ENCODE measurements at places on chromosomes 4 and X.

DNA sequence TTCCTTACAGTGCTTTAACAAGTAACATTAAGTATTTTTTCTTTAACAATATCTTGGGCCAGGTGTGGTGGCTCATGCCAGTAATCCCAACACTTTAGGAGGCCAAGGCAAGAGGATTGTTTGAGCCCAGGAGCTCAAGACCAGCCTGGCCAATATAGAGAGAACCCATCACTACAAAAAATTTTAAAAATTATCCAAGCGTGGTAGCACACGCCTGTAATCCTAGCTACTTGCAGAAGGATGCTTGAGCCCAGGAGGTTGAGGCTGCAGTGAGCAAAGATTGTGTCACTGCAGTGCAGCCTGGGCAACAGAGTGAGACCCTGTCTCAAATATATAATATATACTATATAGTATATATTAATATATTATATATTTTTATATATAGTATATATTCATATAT, 162.2 kb downstream of the ZNF674 start:
- DNase-seq = no peak

- no peak for DNase-seq
These were observed 59.3 kb downstream of the IRF2 start for GRCh38 chr4:184415071-184415470.

GRCh38 chr4:39706334-39706733, 8.4 kb downstream of the UBE2K start:
- no peak for DNase-seq

- no peak for DNase-seq
These were observed 66.0 kb upstream of the C4orf54 start for GRCh38 chr4:99723612-99724011.

- DNase-seq = peak; percentile 40
These were observed 31.8 kb upstream of the IQSEC2 start for GRCh38 chrX:53312946-53313727.

GRCh38 chrX:75957107-75957610, 172.1 kb upstream of the MAGEE2 start:
- DNase-seq = no peak

DNA sequence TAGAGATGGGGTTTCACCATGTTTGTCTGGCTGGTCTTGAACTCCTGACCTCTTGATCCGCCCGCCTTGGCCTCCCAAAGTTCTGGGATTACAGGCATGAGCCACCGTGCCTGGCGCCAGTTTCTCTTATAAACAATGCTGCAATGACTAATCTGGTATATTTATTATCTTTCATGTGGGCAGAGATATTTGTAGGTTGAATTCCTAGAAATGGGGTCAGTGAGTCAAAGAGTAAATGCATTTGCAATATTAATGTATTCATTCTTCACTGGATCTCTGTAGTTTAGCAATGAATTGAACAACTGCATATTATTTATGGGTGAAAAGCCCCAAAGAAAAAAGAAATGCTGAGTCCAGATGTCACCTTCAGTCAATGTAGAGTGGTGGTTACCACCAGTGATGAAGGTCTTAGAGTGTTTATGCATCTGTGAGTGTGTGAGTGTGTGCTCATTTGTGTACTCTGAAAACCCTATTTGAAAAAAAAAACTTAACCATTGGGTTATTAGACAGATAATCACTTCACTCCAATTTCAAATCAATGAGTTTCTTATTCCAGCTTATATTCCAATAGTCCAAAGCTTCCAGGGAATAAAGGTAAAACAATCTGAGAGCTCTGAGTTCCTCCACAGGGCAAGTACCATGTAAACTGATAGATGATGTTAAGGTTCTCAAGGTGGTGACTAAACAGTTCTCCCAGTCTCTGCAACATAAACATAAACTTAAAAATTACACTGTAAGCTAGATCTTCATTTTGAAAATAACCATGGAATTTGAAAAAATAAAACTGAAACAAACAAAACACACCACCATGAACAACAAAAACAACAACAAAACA, 22.6 kb upstream of the CD38 start:
- DNase-seq = peak; percentile 27

DNA sequence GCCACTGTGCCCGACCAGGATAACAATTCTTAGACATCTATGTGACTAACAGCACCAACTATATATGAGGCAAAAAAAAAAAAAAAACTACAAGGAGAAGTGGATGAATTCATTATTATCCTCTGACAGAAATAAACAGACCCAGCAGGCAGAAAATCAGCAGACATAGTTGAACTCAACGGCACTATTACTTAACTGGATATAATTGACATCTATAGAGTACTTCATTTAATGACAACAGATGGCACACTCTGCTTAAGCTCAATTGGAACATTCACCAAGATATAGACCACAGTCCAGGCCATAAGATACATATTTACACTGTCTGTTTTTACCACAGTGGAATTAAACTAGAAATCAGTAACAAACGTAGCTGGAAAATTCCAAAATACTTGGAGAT, 13.3 kb downstream of the CLDN22 start:
- DNase-seq = no peak

- DNase-seq = no peak
These were observed 12.7 kb downstream of the DCAF16 start for GRCh38 chr4:17797808-17798207.

- DNase-seq = no peak
These were observed 51.2 kb downstream of the DCUN1D4 start for GRCh38 chr4:51894059-51894645.

DNA sequence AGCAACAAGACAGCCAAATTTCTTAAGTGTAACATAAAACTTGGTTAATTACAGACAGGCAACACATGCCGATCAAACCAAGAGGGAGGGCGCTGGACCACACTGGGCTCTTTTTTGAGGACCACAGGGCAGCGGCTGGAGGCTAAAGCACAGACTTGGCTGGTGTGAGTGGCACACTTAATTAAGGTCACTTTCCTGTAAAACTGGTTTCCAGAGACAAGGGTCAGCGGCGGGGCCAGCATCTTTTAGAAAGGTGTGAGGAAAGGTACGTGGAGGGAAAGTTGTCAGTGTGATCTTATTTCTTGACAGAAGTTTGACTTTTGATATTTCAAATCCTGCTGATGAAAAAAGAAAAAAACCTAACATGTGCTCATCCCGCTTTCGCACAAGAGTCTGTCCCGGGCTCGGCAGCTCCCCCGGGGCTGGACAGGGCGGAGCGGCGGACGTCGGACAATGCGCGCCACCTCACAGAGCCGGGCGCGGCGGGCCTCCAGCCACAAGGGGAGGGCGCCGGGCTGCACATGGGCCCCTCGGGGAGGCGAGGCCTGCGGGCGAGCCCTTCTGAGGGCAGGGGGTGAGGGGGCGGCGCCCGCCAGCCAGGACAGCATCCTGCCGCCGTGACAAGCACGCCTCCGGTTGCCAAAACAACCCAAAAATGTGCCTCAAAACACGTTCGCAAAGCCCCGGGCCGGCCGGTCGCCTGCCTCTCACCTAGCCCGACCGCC, 660 bp upstream of the HSPA4L start:
- DNase-seq = no peak

DNA sequence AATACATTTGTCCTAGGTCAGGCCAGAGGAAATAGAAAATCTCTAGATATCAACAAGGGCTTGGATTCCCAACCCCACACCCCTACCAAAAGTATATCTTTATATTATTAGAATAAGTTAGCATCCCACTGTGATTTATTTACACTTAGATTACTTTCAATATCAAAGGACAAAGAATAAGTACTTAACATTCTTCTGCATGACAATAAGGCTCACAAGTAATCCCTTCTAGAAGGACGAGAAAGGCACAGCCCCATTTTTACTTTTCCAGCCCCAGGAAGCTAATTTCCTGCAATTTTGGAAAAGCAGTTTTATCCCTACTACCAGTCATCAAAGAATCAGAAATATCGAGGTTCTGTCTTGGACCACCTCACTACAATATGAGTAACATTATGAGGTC, 14.1 kb upstream of the SLITRK2 start:
- no peak for DNase-seq

DNA sequence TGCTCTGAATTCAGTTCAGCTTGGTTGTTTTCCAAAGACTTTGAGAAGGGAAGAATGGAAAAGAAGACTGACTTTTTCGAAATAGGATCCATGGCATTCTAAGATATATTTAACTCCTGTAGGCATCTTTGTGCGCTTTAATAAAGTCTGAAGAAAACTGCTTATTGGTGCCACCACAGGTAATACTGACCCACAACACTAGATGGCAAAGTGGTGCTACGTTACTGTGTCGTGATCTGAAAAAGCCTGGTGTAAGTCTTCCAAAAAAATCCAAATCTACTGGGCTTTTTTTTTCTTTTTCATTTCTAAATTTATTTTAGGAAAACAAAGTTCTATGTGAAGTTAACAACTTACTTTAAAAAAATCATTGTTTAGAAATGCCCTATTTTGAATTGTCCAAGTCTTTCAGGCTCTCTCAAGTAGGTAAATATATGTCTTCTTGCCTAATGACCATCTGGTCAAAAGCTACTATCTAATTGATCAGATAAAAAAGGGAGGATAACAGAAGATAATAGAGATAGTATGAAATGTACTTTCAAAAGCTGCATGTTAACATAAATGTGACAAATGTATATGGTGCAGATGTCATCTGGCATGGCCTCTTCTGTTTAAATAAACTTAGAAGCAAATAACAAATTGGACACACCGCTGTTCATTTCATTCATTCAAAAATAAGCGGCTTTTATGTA, 47.0 kb upstream of the MID1IP1 start:
- DNase-seq = no peak

- DNase-seq = no peak
These were observed 62.1 kb downstream of the TBC1D14 start for GRCh38 chr4:6971536-6972374.

- DNase-seq = no peak
These were observed 28.2 kb downstream of the SULT1E1 start for GRCh38 chr4:69831646-69832325.

GRCh38 chrX:10310511-10310910, 153.7 kb downstream of the CLCN4 start:
- DNase-seq = no peak

GRCh38 chrX:136616987-136617685, 30.8 kb upstream of the CD40LG start:
- no peak for DNase-seq

DNA sequence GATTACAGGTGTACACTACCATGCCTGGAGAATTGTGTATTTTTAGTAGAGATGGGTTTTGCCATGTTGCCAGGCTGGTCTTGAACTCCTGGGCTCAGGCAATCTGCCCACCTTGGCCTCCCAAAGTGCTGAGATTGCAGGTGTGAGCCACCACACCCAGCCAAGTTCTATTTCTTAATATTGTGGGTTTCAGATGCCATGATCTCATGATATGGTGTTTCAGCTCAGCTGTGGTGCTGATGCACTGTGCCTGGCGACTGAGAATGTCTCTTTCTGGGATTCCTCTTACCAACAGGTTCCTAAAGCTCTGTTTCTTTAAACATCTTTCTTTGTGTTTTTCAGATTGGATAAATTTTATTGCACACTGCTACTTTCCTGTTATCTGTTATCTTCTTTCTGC, 17.3 kb upstream of the NDUFC1 start:
- no peak for DNase-seq

DNA sequence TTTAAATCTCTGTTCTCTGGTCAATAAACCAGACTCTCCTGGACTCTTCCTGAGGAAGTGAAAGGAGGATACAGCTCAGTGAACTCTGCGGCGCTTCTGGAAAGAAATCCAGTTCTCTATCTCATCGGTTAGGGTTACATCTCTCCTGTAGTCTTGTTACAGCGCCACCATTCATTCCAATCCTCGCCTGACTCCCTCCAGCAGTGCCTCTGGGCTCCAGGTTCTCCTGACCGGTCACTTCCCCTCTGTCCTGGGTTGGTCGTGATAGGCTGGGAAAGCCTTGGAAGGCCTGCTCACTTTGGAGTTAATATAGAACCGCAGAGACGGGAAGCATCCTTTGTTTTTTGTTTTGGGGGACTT, 97.0 kb upstream of the STOX2 start:
- DNase-seq = no peak

- DNase-seq = no peak
These were observed 217.0 kb upstream of the CASK start for GRCh38 chrX:42140320-42140719.

- DNase-seq = no peak
These were observed 38.9 kb upstream of the EFNB1 start for GRCh38 chrX:68789966-68790365.

- peak; percentile 51 for DNase-seq
These were observed 1.2 kb downstream of the CPEB2 start for GRCh38 chr4:15003401-15003890.

- no peak for DNase-seq
These were observed 2.5 kb upstream of the GABRE start for GRCh38 chrX:151977009-151977408.

DNA sequence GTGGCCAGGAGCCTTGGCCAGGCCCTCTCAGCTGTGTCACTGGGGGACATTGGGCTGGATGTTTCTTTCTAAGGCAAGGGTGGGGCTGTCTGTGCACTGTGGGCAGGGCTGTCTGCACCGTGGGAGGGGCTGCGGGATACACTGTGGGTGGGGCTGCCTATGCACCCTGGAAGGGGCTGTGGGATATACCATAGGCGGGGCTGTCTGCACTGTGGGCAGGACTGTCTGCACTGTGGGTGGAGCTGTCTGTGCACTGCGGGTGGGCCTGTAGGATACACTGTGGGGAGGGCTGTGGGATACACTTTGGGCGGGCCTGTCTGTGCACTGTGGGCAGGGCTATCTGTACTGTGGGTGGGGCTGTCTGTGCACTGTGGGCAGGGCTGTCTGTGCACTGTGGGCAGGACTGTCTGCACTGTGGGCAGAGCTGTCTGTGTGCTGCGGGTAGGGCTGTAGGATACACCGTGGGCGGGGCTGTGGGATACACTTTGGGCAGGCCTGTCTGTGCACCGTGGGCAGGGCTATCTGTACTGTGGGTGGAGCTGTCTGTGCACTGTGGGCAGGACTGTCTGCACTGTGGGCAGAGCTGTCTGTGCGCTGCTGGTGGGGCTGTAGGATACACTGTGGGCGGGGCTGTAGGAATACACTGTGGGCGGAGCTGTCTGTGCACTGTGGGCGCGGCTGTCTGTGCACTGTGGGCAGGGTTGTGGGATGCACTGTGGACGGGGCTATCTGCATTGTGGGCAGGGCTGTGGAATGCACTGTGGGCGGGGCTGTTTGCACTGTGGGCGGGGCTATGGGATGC, 31.1 kb downstream of the ACOX3 start:
- DNase-seq = no peak

GRCh38 chr4:14924076-14924811, 78.0 kb upstream of the CPEB2 start:
- no peak for DNase-seq

GRCh38 chrX:6227935-6228334, 732 bp downstream of the NLGN4X start:
- no peak for DNase-seq

DNA sequence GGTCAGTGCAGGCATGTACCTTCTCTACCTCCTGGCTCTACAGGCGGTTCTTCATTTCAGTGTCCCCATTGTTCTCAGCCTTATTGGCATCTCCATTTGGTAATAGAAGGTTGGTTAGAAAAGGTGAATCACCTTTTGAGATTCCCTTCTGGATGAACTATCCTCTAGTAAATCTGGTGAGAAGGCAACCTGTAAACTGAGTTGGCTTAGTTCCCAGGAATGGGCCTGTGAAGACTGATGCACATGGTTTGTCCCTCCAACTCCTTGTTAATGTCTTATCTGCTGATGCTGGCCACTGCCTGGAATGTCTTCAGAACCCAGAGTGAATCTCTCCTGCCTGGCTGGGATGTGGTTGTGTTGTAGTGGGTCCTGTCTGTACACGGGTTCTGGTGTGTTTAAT, 143.4 kb upstream of the WDR1 start:
- no peak for DNase-seq

- DNase-seq = no peak
These were observed 102.8 kb downstream of the ITIH6 start for GRCh38 chrX:54695231-54695630.

- no peak for DNase-seq
These were observed 561 bp upstream of the N4BP2 start for GRCh38 chr4:40055863-40056715.

GRCh38 chr4:94338681-94339351, 3.8 kb downstream of the HPGDS start:
- DNase-seq = no peak

Measured in stimulated activated CD4-positive, alpha-beta T cell treated with anti-CD3 and anti-CD28 coated beads, TNF-alpha, amount 100 ng/mL, for 1 hour (primary cell).